Fibroblast of mammary gland (primary cell): ENCODE measurements at places on chromosomes 11 and 22.

- DNase-seq = peak; percentile 43
Observed at GRCh38 chr22:37077802-37078448, 26.4 kb downstream of the KCTD17 start.

GRCh38 chr11:95736809-95737208 lies 52.8 kb downstream of the FAM76B start:
- DNase-seq = peak; percentile 47

- DNase-seq = peak; percentile 32
Observed at GRCh38 chr11:4607096-4607495, 935 bp downstream of the TRIM68 start.

DNA sequence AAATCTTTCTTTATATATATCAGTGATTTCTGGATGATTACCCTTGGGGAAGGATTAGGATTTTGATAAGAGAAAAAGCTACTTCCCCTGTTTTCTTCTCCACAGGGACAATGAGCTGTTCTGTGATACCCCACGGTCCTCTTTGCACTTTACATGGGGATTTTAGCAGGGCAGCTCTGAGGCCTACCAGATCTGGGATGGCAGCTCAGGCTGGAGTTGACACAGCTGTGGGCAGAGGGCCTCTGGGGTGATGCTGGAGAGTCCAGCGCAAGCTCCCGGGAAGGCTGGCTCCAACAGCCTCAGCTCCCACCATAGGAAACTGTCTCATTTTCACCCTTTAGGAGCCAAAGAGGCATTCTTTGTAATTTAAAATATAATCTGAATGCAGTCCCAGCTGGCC lies 383.8 kb upstream of the NARS2 start:
- no peak for DNase-seq

GRCh38 chr11:7473717-7474116 lies 11.6 kb upstream of the OLFML1 start:
- no peak for DNase-seq

GRCh38 chr11:68939583-68940555 lies 36.2 kb downstream of the IGHMBP2 start:
- no peak for DNase-seq

- no peak for DNase-seq
Observed at GRCh38 chr11:85723088-85723487, 37.1 kb upstream of the CCDC89 start.

DNA sequence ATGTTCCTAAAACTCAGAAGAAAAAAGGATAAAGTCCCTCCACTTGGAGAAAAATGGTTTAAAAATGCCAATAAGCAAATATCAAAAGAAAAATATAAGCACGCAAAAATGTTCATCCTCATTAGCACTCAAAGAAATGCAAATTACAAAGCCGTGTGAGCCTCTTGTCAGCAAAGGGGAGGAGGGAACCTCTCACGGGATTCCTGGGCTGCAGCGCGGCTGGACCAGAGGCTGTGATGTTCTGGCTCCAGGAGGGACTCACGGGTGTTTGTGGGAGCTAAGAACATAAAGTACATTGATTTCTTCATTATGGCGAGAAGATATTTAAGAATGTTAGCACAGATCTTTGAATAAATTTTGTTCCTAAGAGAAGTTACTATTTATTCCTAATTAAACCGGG lies 1451.2 kb downstream of the BRD1 start:
- DNase-seq = no peak

- no peak for DNase-seq
Observed at GRCh38 chr11:19122960-19123615, 6.1 kb downstream of the ZDHHC13 start.

GRCh38 chr11:77747381-77747969 lies 73.0 kb downstream of the RSF1 start:
- DNase-seq = no peak

DNA sequence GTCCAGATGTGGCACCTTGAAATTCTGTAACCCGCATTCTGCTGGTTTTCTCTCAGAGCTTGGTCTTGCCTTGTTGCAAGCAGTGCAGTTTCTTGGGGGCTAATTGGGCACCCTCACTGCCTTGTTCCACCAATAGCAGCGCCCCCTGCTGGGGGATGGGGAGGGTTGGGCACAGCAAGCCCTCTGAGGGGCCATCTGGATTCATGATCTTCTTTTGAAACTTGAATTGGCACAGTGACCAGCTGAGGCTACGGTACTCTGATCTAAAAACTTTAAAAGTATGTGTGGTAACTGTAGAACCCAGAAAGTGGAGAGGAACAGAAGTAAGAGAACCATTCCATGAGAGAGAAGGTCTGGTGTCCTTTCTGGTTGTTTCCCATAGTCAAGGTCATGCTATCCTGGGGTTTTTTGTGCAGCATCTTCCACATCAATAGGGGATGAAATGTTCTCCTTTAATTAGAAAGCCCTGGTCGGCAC lies 64.2 kb downstream of the MED15 start:
- peak; percentile 51 for DNase-seq
